Fibroblast of skin of left biceps (primary cell): ENCODE measurements at places on chromosomes 16 and 17.

- DNase-seq, result no peak
These were observed 175.3 kb downstream of the WWOX start for GRCh38 chr16:78274771-78275170.

- DNase-seq, result no peak
These were observed 4.4 kb upstream of the PVALEF start for GRCh38 chr17:81160747-81161453.

DNA sequence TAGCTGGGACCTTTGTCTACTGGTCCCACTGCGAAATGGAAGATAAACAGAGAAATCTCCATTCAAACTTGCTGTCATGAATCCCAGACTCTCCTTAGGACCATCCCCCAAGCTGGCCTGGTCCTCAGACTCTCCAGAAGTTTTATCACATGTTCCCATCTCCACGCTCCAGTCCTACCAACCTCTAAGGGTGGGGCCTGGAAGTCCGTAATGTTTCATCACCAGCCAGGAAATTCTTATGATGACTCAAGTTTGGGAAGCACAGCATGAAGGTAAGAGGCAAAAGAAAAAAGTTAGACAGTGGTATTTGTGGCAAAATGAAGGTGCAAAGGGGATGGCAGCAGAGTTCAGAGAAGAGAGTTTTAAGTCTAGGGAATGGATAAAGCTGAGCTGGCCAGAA lies 52.7 kb downstream of the ZNF18 start:
- DNase-seq, result no peak

GRCh38 chr16:52528393-52529065 lies 18.4 kb downstream of the TOX3 start:
- DNase-seq, result no peak

DNA sequence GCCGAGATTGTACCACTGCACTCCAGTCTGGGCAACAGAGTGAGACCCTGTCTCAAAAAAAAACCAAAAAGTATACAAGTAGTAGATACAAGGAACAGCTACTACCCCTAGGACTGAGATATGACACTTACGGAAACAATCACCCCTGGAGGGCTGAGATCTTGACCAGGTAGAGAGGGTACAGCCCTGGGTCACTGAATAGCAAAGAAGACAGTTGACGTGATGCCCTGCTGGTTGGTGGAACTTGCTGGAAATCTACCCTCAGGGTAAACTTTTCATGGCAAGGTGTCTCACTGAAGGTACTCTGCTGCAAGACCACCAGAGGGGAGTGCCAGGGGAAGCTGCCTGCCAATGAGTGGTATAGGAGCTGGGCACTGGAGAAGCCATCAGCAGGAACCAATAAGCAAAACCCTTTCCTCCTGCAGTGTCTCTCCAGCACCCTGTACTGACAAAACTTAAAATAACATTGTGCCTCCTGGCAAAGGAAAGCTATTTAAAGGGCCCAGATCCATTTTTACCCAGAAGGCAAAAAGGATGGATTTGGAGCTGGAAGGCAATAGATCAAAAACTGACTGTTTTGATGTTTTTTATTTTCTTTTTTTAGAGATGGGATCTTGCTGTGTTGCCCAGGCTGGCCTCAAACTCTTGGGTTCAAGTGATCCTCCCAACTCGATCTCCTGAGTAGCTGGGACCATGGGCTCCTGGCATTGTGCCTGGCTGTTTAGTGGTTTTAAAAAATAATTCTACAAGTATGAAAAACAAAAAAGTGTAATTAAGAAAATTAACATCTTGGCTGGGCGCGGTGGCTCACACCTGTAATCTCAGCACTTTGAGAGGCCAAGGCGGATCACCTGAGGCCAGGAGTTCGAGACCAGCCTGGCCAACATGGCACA lies 11.3 kb upstream of the PDXDC1 start:
- no peak for DNase-seq

GRCh38 chr17:59767176-59767575 lies 59.7 kb downstream of the VMP1 start:
- DNase-seq, result no peak

GRCh38 chr16:58176608-58177352 lies 21.1 kb downstream of the CSNK2A2 start:
- no peak for DNase-seq

DNA sequence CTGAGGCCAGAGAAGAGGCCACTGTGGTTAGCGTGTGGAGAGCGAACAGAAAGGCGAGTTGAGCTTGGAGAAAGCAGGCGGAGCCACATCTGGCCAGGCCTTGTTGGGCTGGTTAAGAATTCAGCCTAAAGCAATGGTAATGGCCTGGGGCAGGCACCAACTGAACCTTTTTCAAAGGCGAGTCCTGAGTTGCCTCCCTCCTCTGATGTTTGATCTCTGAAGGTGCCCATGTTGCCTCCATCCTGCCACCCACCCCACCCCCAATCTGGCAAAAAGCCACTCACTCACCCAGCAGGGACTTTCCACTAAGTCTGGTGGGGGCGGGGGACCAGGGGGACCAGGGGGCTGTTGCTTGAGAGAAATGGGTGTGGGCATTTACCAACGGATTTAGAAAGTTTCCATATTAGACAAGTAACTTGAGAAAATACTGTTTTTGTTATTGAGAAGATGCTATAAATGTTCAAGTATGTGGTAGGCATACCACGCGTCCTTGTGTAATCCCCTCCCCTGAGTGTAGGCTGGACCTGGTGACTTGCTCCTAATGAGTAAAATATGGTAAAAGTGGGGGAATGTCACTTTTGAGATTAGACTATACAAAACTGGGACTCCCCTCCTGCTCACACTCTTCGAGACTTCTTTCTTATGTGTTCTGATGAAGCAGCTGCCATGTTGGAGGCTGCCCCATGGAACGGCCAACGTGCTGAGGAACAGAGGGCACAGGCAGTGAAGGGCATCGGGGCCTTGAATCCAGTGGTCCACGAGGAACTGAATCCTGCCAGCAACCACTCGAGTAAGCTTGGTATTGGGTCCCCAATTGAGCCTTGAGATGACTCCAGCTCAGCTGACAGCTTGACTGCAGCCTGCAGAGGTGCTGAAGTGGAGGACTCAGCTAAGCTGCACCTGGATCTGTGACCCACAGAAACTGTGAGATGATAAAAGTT lies 29.9 kb upstream of the TNS4 start:
- DNase-seq, result no peak

DNA sequence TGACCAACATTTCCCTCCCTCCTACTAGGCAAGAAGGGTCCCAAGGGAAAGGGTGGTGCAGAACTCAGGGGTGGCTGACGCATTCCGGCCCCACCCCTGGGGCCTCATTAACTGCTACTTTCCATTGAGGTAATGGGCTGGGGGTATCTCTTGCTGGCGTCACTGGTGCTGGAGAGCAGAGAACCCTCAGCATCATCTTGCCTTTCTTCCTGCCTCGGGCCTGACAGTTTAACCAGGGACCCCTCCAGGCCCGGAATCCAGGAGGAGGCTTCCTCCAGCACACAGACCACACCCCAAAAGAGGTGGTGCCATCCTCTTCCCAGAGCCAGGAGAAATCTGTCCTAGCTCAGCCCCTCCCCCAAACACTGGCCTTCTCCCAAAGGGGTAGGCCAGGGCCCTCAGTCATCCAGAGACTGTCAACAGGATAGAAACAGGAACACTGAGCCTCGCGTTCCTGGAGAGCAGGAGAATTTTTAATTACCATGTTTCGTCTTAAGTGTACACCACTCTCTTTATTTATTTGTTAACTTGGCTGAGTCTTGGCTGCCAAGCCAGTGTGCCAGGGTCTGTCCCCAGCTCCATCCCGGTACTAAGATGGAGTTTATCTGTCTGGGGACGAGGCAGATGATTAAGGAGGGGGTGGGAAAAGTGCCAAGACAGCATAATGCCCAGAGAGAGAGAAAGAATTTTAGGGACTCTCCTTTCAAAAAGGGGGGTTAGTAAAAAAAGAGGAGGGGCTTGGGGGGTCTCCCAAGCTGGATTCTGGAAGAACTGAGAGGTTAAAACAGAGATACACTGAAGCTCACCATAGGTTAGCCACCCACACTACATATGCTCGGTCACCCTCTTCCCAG lies 5.1 kb downstream of the ETV4 start:
- no peak for DNase-seq
